ENCODE measurements at places on chromosomes 1 and 21. TPM values are rescaled to one million over a fixed set of nuclear protein-coding genes. Genes with fewer than 3 reads are reported as not detected.

DNA sequence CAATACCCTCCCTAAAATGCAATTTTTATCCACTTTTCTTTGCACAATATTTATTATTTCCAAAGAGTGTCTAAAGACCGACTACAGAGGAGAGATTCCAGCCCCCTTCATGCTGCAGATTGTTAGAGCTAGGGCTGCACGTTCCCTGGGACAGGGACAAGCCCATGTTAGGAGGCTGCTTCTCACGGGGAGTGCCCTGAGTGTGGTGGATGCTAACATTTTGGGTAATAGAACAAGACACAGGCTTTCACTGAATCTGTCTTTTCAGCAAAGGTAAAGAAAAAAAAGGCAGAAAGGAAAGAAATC, 125.4 kb downstream of the RIPK4 start:
- peak overlapping the region; percentile 55 for H3K27ac ChIP-seq
- no peak for DNase-seq
- no peak overlapping the region for H3K4me3 ChIP-seq
- no peaks in the 10 kb centered on the region for H3K36me3 ChIP-seq
- H3K27me3 ChIP-seq = no peaks in the 10 kb centered on the region

GRCh38 chr1:9731561-9731960, 80.0 kb downstream of the PIK3CD start:
- H3K27me3 ChIP-seq = no peaks in the 10 kb centered on the region
- no peak overlapping the region for H3K4me3 ChIP-seq
- no peak for DNase-seq
- H3K27ac ChIP-seq = no peak overlapping the region
- peaks cover 100% of the 10 kb centered on the region for H3K36me3 ChIP-seq

- no peak overlapping the region for H3K4me3 ChIP-seq
- no peak for DNase-seq
- H3K27me3 ChIP-seq = no peaks in the 10 kb centered on the region
- H3K4me1 ChIP-seq = peaks cover 11% of the 10 kb centered on the region
- no peak overlapping the region for H3K27ac ChIP-seq
Observed at GRCh38 chr1:51331206-51332100, 1.1 kb upstream of the TTC39A start.

DNA sequence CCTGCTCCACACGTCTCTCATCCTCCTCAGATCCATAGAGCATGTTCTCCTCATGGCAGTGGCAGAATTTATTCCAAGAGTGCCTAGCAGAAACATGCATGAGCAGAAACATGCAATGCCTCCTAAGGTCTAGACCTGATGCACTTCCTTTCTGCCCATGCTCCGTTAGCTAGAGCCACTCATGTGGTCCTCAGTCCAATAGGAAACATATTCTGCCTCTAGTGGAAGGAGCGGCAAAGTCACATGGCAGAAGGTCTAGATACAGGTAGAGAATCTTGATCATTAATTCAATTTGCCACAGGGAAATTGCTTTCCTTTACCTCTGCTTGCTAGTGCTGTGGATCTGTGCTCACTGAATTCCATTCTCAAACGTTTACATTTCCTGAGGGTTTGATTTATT, 130.4 kb downstream of the KIF26B start:
- no peaks in the 10 kb centered on the region for H3K27me3 ChIP-seq
- H3K36me3 ChIP-seq = no peaks in the 10 kb centered on the region
- peak; percentile 55 for DNase-seq
- H3K27ac ChIP-seq = no peak overlapping the region
- no peak overlapping the region for H3K4me3 ChIP-seq

GRCh38 chr1:208061632-208062031, 150.7 kb upstream of the CD34 start:
- H3K36me3 ChIP-seq = no peaks in the 10 kb centered on the region
- no peak for DNase-seq
- peaks cover 8% of the 10 kb centered on the region for H3K4me1 ChIP-seq

DNA sequence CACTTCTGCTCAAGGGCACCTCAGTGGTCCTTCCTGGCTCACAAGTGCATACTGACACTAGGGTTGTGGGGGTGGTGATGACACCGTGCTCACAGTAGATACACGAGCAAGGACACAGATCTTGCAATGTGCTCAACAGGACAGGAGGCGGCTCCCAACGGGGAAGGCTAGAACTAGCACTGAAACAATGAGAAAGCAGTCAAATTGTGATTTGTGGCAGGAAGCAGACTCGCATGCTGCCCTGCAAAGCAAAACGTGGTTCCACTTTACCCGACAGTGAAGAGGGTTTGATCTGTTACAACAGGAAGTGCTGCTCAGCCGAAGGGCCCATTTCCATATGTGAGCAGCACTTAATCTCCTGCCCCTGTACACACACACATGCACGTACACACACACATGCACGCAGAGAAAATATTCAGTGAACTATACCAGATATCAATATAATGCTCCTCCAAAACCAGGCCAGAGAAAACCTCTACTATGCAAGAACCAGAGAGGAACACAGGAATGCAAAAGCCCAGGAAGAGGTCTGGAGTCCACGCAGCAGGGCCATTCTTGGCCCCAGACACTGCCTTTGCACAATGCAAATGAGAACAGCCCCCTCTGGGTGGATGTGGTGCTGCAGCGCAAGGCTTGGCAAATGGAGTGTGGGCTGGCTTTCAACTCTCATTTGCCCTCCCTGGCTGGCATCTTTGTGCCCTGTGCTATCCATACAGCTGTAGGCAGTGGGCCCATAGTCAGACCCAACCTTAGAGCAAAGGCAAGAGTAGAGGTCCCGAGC, 47.1 kb downstream of the KANK4 start:
- DNase-seq = no peak
- no peak overlapping the region for H3K27ac ChIP-seq
- no peak overlapping the region for H3K4me3 ChIP-seq
- H3K4me1 ChIP-seq = no peaks in the 10 kb centered on the region
- H3K36me3 ChIP-seq = no peaks in the 10 kb centered on the region

DNA sequence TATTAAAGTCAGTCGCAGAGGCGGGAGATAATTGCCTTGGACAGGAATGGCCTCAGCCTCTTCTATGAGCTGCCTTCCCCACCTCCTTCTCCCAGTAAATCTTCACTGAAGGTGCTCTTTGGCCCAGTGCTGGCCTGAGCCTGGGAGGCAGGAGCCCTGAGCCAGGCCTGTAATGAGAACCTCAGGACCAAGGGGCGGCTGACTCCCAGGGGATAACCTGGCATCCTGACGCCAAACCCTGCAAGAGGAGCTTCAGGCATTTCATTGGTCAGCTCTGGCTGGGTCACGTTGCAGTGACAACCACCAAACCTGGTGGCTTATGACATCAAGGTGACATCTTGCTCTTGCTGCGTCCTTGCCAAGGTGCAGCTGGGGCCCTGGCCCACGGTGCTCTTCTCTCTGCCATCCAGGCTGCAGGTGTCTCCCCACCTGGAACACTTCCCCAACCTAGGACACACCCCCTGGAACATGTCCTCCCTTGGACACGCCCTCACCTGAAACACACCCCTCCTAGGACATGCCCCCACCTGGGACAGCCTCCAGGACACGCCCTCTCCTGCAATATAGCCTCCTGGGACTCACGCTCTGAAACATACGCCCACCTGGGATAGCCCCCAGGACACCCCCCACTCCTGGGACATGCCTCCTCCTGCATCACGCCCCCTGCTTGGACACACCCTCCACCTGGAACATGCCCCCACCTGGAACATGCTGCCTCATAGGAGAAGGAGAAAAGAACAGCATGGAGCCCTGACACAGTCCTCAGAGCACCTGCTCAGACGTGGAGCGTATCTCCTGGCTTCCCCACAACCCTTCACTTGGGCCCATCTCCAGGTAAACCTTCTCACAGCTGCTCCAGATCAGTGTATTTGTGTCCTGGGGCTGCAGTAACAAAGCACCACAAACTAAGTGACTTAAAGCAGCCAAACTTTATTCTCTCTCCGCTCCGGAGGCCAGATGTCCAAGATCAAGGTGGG, 333.6 kb downstream of the NPHP4 start:
- H3K27me3 ChIP-seq = peaks cover 22% of the 10 kb centered on the region
- H3K4me3 ChIP-seq = no peak overlapping the region
- no peak overlapping the region for H3K27ac ChIP-seq
- H3K4me1 ChIP-seq = peaks cover 20% of the 10 kb centered on the region
- H3K36me3 ChIP-seq = no peaks in the 10 kb centered on the region

DNA sequence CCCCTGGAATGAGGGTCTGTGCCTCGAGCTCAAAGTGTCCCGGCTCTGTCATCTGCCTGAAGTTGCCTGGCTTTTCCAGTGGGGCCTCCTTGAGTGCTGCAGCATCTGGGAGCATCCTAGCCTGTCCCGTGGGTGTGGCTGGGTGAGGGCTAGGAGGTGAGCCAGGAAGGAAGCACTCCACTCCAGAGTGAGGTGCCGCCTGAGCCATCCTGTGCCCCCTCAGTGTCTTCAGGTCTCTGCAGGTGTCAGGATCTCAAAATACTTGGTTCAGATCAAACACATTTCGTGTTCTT, 11.5 kb downstream of the IBA57 start:
- no peak overlapping the region for H3K27ac ChIP-seq
- H3K27me3 ChIP-seq = no peaks in the 10 kb centered on the region
- H3K36me3 ChIP-seq = peaks cover 4% of the 10 kb centered on the region
- DNase-seq = no peak

DNA sequence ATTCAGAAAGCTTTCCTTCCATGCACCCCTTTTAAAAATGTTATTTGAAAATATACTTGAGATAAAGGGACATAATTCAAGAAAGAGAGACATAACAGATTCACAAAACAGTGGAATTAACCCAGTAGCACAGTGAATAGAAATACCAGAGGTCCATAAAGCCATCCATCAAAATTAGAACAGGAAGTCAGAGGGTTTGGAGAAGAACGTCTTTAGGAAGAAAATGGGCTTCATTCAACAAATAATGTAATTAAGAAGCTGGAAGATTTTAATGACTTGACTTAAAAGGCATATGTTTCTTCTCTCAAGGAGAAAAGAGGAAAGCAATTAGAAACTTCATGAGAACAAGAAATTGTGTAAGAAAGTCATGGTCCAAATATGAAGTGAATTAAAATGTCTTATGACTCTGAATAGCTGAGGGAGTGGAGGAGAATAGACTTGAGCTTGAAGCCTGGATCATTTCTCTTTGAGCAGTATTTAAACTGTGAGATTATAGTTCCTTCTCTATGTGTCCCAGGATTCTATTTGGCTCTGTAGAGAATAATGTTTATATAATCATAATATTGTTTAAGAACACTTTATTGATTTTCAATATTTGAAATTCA, 7.9 kb upstream of the HCRTR1 start:
- no peak for DNase-seq
- no peaks in the 10 kb centered on the region for H3K27me3 ChIP-seq
- peaks cover 2% of the 10 kb centered on the region for H3K4me1 ChIP-seq
- H3K27ac ChIP-seq = no peak overlapping the region

DNA sequence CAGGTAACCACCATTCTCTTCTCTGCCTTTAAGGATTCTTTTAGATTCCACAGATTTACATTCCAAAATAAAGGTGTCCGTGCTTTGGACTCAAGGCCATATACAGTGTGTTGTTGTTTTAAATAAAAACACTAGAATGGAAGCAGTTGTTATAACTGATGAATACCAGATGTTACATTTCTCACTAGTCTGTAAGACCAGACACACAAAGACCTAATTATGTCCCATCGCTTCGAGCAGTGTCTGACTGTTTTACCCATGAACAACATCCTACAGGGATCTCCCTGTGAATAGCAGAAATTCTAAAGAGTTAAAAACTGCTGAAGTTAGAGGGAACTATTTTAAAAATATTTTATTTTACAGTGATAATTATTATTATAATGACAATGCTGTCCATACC, 574.7 kb upstream of the ZP4 start:
- DNase-seq = no peak
- no peak overlapping the region for H3K27ac ChIP-seq
- no peaks in the 10 kb centered on the region for H3K27me3 ChIP-seq
- no peaks in the 10 kb centered on the region for H3K4me1 ChIP-seq
- H3K4me3 ChIP-seq = no peak overlapping the region

DNA sequence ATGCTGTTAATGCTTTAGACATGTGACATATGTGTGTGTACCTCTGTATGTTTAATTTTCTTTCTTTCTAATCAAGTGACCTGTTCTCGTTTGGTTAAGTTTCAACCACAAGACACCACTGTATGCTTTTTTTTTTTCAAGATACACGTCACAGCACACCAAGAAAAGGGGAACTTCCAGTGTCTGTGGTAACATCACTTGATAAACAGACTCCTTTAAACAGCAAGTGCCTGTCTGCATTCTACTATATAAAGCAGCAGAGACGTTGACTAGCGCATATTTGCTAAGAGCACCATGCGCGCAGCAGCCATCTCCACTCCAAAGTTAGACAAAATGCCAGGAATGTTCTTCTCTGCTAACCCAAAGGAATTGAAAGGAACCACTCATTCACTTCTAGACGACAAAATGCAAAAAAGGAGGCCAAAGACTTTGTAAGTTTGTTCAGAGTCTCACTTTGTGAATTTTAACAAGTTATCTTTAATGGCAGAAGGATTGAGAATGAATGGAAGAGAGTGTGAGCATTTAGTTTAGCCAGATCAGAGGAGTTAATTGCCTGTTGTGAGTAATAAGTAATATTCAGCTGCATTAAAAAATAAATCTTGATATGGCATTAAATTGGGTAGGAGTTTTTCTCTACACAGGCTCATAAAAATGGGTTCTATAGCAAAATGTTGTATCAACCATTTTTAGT, at the start of gene RGS1:
TSS of gene RGS1 (plus strand) at position 275 of the 691 bp plus-strand sequence. CDS start at position 295, 20 bp downstream.
- DNase-seq = no peak
- no peaks in the 10 kb centered on the region for H3K36me3 ChIP-seq
- H3K27ac ChIP-seq = peak within 1 kb of the TSS; percentile 82

The ACTA1 gene
- not detected for total RNA-seq

The APP gene
- 459 TPM for total RNA-seq

The WLS gene
- total RNA-seq = 228 TPM

The LMX1A gene
- 0.98 TPM for total RNA-seq

The RIPPLY3 gene
- not detected for total RNA-seq

The DNMT3L gene
- total RNA-seq = not detected

The UTS2 gene
- total RNA-seq = not detected

The KCNE2 gene
- not detected for total RNA-seq
